ENCODE measurements at places on chromosomes 4 and X.

DNA sequence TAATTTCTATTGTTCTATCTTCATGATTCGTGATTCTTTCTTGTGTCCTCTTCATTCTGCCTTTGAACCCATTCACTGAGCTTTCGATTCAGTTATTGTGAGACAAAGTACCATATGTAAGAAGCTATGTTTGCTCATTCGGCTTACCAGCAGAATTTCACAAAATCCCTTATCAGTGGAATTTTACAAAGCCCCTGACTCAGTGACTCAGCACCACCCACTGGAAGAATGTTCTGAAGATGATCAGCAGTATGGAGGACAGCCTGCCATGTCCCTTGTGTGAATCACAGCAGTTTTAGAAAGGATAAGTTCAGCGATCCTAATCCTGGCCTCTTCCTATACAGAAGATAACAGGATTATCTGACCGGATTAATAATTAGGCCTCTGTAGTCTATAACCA lies 5.8 kb upstream of the UXT start:
- no peak for DNase-seq

DNA sequence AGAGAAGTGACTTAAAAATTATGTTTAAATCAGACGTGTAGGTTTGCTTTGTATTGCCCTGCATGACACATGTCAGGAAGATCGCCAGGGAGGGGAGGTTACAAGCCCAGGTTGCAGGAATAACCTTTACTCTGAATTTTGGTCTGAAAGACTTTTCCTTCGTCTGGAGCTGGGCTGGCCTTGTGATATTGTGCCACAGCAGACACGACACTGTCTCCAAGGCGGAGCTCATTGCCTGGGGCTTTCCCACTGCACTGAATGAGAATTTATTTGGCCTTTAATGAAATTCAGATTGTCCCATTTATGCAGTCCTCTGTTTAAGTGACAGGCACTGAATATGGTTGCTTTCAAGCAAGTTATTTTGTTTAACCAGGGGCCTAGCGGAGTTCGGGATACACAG lies 45.1 kb downstream of the RHOH start:
- DNase-seq: no peak

GRCh38 chr4:141155586-141155985 lies 22.3 kb upstream of the RNF150 start:
- DNase-seq: no peak

GRCh38 chrX:110746014-110746413 lies 49.6 kb downstream of the CHRDL1 start:
- no peak for DNase-seq

DNA sequence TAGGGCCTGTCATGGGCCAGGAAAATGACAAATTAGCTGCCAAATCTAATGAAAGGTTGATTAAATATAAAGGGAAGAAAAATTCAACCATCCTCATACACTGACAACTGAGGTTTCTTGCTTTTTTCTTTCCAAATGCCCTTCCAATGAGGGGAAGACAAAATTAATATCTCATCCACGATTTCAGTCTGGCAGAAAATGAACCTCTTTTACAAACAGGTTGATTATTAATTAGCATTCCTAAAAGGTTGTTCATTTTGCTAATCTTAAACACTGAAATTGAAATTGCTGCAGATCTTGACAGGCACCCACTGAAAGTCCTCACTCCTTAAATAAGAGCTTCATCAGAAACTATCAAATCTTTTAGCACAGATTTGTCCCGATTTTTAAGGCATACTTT lies 45.5 kb downstream of the NPFFR2 start:
- no peak for DNase-seq
